Dermis microvascular lymphatic vessel endothelial cell (primary cell): ENCODE measurements at places on chromosomes 7 and 10. TPM values are rescaled to one million over a fixed set of nuclear protein-coding genes. Genes with fewer than 3 reads are reported as not detected.

The PRKAR2B gene
- total RNA-seq: 12.0 and 19.9 TPM in 2 replicates

The HOXA10 gene
- 0.90 and 2.3 TPM in 2 replicates for total RNA-seq

The PAX2 gene
- total RNA-seq: not detected in 2 replicates

The GAD2 gene
- not detected in 2 replicates for total RNA-seq

GRCh38 chr7:93958651-93959050 is 37.1 kb downstream of the GNG11 start:
- peak; percentile 66 for DNase-seq

GRCh38 chr7:68371985-68372384 is 1226.3 kb upstream of the AUTS2 start:
- DNase-seq: no peak

GRCh38 chr10:129483430-129484010 is 16.5 kb downstream of the MGMT start:
- no peak for DNase-seq

DNA sequence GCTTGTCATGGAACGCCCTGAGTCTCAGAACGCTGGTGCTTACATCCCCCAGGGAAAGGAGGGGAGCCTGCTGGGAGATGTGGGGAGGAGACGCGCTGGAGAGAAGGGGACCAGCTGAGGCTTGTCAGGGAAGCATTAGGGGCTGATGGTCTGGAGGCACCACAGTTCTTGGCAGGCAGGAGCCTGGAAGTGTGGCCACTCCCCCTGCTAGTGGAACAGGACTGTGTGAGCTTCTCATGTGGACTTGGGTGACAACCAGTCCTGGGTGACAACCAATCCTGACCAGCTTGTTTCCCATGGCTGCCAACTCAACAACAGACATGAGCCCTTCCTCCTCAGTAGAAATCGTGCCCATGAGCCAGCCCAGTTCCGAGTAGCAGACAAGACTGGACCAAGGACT is 87.8 kb downstream of the SPDYE5 start:
- DNase-seq: no peak
